GM12891 (cell line): ENCODE measurements at places on chromosomes 3 and 15.

DNA sequence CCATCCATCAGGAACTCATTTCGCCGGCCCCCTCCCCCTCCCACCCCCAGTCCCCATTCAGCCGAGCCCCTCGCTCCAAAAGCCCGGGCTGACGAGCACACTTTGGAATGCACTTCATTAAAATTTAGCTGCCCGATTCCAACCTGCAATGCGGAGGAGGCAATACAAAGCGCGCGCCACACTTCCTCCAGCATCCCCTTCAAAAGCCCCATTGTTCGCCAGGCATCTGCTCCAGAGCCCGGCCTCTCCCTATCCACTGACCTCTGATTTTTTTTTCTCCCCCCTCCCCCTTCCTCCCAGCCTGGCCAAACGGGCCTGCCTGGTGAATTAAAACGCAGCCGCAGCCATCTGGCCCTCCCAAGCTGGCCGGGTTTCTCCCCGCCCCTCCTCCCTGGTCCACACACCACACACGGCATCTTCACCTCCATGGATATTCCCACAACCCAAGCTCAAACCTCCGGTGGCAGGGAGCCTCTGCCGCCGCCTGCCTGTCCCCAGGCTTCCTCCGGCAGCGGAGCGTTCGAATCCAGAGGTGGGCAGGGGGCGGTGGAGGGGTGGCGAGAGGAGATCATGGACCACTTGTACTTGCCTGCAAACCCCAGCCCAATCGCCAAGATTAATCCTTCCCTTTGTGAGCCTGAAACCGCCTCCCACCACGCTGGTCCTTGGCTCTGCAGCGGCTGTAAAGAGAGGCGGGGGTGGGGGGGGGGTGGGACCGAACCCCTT, 441.3 kb downstream of the MAGI1 start:
- DNase-seq: no peak

- no peak for DNase-seq
Observed at GRCh38 chr3:136437043-136437442, 186.9 kb downstream of the PCCB start.

GRCh38 chr3:68018275-68018674, 363.9 kb upstream of the SUCLG2 start:
- DNase-seq: no peak

DNA sequence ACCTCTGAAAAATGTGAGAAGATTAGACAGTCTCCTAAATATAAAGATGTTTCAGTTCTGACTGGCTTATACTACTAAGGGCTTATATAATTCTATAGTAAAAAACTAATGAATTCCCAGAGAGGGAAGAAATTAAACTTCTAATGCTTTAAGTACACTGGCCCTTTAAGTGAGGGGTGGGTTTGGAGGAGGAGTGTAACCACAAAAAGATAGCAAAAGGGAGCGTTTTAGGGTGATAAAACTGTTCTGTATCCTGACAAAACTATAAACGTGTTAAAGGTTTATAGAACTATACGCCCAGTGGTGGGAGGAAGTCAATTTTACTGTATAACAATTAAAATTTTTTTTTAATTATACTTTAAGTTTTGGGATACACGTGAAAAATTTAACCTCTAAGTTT, 45.8 kb downstream of the CEP152 start:
- no peak for DNase-seq

DNA sequence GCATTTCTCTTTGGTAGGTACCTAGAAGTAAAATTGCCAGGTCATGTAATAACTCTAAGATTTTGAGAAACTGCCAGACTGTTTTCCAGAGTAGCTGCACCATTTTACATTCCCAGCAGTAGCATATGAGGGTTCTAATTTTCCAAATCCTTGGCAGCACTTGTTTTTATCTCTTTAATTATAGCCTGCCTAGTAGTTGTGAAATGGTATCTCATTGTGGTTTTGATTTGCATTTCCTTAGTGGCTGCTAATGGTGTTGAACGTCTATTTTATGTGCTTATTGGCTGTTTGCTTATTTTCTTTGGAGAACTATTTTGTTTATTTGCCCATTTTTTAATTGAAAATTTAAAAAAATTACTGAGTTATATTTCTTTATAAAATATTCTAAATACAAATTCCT, 117.9 kb downstream of the TCF12 start:
- DNase-seq: no peak
